MV-4-11 (cell line): ENCODE measurements at places on chromosomes 6 and 20.

- peak; percentile 34 for DNase-seq
Measured at GRCh38 chr6:153790048-153790447, 249.0 kb upstream of the OPRM1 start.

DNA sequence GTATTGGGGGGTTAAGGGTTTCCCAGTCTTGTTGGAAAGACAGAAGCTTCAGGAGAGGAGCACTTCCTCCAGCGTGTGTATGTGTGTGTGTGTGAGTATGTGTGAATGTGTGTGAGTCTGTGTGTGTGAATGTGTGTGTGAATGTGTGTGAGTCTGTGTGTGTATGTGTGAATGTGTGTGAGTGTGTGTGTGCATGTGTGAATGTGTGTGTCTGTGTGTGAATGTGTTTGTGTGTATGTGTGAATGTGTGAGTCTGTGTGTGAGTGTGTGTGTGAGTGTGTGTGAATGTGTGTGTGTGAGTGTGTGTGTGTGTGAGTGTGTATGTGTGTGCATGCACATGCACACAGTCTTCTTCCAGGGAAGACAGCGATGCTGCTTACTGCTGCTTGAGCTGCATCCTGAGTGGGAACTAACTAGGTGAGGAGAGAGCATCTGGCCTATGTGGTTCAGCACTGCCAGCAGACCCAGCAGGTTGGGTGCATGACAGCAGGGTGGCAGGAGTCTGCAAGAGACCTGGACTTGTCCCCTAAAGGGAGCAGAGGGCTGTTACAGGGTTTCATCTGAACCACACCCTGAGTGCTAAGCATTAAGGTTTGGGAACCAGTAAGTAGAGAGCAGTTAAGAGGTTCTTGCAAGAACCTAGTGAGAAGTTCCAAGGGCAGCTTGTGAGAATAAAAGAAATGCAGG, 22.7 kb upstream of the CCND3 start:
- DNase-seq, result no peak

DNA sequence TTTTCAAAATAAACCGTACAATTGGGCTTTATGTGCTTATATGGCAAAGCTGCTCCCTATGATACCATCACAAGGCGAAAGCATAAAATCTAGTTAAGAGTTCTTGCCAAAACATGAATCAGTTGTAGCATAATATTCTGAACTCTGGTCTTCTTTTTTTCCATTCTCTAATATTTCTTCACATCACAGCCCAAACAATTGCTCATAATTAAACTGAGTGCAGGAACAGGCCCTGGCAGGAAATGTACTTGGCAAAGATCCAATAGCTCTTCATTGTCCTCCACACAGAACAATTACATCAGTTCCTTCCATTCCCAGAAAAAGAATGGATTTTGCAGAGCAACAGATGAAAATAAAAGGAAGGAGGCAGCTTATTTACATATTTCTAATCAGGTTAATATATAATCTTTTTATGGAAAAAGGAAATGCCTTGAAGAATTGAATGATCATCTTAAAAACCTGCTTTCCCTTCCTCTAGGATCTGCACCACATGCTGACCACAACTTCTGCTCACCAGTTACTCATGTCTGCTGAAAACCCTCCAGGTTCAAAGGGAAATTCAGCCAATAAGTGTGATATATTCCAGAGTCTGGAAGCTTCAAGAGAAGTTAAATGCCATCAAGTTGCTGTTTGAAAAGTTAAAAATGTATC, 123.3 kb upstream of the COL21A1 start:
- peak; percentile 86 for DNase-seq

DNA sequence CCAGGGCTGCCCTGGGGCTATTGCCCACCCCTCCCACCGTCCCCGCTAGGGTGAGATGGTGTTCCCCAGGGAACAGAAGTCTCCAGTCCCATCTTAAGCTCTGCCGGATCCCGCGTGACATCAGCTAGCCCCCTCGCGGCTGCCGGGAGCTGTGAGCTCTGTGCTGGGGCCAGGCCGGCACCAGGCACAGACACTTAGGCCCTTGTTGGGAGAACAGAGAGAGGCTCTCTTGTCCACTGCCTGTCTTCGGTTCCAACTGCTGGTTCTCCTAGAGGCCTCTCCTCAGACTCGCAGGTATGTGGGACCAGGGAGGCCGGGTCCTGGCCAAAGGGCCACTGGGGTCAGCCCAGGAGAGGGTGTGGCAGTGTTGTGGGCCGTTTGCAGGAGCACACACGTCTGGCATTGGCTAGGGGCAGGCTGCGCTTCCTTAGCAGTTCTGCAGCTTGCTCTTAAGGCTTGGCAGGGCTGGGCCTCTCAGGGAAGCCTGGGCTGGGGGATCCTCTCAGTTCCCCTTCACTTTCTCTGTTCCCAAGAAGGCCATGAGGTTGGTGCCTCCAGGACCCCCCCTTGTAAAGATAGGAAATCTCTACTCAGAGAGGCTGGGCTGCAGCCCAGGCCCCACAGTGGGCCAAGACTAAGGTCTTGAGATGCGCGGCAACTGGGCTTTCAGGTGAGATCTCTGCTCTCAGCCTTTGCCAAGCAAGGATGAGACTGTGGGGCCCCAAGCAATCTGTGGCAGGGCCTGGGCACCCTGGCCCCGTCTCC, 6.3 kb downstream of the SGK2 start:
- no peak for DNase-seq

DNA sequence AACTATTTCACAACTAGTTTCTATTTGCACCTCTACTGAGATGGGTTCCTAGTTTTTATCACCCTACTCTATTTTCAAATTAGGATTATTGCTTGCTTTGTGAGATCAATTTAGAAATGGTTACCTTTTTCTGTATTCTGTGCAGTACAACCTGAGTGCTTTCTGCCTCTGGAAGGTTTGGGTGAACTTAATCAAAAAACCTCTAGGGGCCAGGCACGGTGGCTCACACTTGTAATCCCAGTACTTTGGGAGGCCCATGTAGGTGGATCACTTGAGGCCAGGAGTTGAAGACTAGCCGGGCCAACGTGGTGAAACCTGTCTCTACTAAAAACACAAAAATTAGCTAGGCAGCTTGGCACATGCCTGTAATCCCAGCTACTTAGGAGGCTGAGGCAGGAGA, 63.3 kb downstream of the SCAF8 start:
- no peak for DNase-seq

DNA sequence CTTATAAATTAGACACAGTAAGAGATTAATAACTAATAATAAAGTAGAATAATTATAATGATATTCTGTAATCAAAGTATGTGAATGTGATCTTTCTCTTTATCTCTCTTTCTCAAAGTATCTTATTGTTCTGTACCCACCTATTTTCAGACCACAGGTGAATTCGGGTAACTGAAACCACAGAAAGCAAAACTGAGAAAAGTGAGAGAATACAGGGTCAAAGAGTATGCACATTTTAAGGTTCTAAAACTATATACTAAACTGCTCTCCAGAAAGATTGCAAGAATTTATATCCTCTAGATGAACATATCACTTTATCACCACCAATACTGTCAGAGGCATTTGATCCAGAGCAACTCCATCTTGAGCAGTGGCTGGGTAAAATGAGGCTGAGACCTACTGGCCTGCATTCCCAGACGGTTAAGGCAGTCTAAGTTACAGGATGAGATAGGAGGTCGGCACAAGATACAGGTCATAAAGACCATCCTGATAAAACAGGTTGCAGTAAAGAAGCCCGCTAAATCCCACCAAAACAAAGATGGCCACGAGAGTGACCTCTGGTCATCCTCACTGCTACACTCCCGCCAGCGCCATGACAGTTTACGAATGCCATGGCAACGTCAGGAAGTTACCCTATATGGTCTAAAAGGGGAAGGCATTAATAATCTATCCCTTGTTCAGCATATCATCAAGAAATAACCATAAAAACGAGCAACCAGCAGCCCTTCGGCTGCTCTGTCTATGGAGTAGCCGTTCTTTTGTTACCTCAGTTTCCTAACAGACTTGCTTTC, 211.3 kb downstream of the PTPRT start:
- DNase-seq, result no peak

DNA sequence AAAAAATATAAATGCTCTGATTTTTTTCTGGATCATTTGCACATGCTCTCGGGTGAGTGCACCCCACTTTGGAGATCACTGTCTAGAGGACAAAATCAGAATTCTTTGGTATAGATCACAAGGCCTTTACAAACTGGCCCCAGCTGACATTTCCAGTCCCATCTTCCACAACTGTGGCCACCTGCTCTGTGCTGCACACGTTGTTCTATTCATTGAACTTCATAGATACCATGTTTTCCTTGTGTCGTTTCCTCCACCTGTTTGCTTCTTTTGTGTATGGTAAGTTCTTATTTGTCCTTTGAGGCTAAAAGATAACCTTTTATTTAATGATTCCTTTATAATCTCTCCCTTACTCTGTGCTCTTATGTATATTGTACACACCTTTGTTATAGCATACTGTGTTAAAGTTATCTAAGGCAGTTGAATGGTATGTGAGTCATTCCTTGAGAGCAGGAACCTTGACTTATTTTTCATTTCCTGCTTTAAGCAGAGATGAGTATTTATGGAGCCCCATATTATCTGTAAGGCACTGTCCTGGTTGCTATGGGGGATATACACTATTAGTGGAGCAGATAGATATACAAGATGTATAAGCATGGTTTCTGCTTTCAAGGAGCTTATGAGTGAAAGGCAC, 12.0 kb upstream of the SLC17A5 start:
- DNase-seq, result no peak

DNA sequence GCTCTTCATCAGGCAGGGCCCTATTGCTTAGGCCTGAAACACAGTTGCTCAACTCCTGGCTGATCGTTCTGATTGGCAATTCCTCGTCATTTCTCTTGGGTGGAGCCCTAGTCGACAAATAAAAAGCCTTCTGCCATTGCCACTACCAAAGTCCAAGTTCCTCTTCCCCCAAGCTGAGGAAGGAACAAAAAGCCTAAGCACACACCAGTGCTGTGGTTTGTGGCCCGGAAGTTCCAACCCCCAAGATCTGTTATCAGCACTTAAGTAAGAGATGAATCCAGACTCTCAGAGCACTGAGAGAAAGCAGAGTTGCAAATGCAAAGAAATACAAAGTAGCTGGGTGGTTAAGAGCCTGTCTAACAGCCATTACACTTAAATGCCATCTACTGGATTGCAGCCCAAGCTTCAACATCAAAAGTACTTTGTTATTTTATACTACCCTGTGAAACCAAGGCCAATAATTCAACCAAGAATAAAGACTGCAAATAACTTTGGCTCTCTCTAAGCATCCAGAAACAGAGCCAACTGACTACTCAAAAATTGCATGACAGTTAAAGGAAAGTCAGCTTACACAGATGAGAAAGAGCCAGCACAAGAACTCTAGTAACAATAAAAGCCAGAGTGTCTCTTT, 1024.0 kb downstream of the GRIK2 start:
- peak; percentile 99 for DNase-seq

GRCh38 chr6:131831392-131831791, 23.6 kb downstream of the ENPP1 start:
- DNase-seq, result no peak

DNA sequence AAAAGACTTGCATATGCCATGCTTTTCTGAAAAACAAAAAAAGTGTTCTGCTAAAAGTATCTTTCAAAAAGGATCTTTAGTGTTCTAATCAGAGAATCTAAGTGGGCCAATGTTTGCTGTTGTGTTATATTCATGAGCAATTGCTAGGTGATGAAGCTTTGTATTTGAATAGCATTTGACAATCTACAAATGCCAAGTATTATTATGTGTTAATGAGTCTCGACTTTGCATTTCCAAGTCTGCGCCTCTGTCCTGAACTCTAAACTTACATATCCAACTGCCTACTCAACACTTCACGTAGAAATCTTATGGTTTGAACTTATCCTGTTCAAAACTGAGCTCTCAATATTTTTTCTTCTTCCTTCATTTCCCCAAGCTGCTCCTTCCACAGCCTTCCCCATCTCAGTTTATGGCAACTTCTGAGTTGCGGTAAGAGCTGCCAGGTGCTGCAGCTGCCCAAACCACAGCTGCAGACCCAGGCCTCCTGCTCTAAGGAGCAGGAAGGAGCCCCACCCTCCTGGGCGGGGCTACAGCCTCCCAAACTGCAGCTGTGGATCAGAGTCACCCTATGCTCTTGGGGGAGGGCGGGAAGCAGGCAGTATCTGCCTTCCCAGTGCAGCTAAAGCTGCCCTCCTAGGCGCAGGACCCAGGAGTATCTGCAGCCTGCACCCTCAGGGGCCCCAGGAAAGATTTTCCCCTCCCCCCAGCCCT, 16.7 kb upstream of the MAK start:
- no peak for DNase-seq

- DNase-seq, result no peak
Measured at GRCh38 chr6:36626636-36627035, 32.5 kb downstream of the SRSF3 start.

- no peak for DNase-seq
Measured at GRCh38 chr6:14380901-14381828, 263.6 kb downstream of the CD83 start.

- peak; percentile 93 for DNase-seq
Measured at GRCh38 chr20:297098-297924, at the start of gene ZCCHC3. TSS of gene ZCCHC3 (plus strand) at chr20:297570. CDS start at chr20:297587, 17 bp downstream.

GRCh38 chr6:81940451-81940985, 188.0 kb upstream of the TENT5A start:
- DNase-seq, result no peak

DNA sequence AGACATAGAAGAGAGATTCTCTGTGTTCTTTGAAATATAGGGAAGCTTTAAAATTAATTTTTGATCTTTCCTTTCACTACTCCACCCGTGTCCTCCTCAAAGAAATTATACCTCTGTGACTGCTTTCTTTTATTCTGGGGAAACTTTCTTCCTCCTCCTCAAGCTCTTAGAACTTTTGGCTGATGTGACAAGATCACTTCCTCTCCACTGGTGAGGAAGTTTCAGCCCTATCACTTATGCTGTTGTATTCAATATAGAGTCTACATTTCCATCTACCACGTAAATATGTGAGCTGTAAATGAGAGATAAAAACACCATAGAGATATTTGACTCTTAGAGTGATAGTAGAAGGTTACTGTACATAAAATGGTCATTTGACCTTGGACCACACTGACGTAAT, 141.9 kb upstream of the SASH1 start:
- DNase-seq, result peak; percentile 45

DNA sequence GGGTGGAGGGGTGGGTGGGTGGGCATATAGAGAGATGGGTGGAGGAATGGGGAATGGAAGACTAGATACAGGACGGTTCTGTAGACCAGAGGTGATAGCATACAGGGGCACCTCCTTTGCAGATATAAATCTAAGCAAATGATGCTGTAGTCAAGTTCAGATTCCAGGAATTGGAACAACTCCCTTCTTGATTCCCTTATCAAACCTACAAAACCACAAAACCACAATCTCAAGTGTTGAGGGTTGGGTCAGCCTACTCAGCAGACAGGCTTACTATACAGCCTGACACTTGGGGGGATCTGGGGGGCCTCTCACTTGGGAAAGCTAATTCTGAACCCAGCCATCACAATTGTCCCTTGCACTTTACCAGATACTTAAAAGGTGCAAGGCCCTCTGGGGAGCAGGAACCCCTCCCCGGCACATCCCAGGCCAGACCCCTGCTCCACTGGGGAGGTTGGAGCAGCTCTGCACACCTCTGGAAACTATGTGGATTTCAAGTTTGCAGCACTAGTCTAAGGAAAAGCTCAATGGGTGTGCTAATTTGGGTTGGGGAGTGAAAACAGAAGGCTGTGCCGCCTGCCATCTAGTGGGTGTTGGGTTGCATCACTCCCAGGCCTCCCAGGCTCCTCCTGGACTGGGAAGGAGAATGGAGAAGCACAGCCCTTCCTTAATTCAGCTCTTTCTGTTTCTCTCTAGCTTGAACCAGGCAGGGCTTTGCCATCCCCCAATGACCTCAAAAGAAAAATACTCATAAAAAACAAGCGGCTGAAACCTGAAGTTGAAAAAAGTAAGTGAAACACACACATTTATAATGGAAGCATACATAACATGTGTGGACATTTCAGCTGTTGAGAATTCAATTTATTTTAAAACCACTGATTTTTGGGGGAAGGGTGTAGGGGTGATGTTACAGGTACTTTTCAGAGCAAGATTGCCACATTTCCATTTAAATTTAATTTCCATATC, 121.2 kb upstream of the LAMP5 start:
- peak; percentile 89 for DNase-seq
